KBM-7 (cell line): ENCODE measurements at places on chromosomes 5 and 9.

GRCh38 chr5:128358826-128359225, 179.2 kb downstream of the FBN2 start:
- no peak for DNase-seq

GRCh38 chr9:16241231-16241630, 629.2 kb downstream of the BNC2 start:
- DNase-seq = no peak

GRCh38 chr5:135834639-135835529, at the start of gene SLC25A48:
TSS of gene SLC25A48 (plus strand) at chr5:135834663. CDS start at chr5:135834848, 185 bp downstream.
- peak; percentile 45 for DNase-seq

DNA sequence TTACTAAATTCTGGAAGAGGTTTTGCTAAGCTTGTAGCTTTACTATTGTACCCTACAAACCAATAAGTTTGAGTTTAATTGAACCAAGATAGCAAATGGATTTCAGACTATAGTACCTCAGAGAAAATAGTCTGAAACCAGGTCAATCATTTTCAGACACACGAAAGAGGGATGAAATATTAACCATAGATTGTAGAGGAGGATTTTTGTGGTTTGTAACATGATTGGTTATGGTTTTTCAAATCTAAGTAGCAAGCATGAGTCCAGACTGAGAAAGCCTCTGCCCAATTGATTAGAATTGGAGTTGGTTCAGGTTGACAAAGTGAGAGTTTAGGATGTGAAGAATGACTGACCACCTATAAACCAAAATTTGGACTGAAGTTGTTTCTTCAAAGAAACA, 562.7 kb upstream of the DMAC1 start:
- DNase-seq = no peak

GRCh38 chr5:140131967-140132409, 6.3 kb downstream of the IGIP start:
- peak; percentile 68 for DNase-seq

- DNase-seq = no peak
Observed at GRCh38 chr5:122727112-122727541, 47.8 kb upstream of the SNX2 start.

DNA sequence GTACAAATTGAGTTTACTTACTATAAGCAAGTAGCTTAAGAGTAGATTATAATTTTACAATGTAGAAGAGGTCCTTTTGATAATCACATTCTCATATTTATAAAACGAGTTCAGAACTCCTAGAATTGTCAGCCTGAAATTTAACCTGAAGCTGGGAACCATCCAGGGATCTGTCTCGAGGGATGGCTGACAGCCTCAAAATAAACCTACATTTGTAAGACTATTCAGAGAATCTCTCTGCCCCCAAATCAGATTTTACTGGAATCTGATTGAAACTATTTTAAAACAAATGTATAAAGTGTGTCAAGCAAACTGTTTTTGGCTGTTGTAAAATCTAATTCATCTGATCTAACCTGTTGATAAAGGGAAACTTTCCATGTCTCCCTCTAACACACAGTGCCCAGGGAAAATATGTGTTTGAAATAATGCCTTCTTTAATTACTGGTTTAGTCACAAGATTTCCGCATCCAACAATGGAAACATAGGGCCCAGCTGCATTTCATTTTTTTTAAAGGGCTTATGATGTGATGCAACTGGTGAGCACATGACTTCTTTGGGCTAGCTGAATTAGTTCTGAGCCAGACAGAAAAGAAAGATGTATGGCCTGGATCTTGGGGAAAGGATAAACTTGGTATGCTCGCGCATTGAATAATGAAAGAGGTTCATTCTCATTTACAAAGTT, 30.3 kb downstream of the SLC25A46 start:
- no peak for DNase-seq

GRCh38 chr5:41510176-41510831, at the start of gene PLCXD3:
TSS of gene PLCXD3 (minus strand) at chr5:41510601. CDS start at chr5:41510526, 75 bp downstream.
- DNase-seq = no peak

DNA sequence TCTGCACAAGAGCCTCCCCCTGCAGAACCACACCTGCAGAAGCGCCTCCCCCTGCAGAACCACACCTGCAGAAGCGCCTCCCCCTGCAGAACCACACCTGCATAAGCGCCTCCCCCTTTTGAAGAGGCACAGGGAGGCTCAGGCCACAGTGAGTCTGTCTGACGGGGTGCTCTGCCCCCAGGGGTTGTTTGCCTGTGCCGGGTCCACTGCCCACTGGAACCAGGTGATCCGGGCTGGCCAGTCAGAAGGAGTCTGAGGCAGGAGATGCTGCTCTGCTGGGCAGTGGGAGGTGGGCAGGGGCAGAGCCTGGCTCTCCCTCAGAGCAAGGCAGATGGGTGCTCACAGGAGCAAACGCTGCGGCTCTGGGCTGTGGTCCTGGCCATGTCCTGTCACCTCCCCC, 60.8 kb upstream of the RNU6ATAC start:
- no peak for DNase-seq

DNA sequence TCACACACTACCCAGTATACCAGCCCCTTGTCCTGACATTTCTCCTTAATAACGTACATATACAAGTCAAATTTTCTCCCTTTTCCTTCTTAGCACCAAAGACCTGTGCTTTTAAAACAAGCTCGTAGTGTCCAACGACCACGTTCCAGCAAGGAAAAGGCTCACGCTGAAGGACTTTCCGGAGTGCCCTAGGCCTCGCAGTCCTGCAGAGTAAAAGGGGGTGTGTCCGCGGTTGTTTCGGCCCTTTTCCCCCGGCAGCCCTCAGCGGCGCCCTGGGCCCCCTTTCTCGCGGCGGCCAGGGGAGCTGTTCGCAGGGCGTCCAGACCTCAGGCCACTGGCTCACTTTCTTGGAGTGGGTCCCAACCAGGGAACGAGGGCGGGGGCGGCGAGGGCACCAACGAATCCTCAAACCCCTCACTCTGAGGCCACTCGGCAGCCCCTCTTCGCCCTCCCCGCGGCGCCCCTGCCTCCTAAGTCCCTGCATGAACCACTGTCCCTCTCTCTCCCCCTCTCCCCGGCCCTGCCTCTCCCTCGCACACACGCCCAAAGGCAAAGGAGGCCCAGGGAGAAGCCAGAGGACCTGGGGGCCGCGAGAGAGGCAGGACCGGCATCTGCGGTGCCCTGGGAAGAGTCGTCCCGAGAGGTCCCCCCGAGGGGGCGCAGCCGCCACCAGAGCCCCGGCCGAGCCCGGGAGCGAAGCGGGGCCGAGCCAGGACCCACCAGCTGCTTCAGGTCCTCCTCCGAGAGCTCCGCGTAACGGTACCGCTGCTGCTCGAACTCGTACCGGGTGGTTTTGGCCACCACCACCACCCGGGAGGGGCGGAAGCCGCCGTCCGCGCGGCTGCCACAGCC, 720 bp downstream of the NADK2 start:
- peak; percentile 66 for DNase-seq

DNA sequence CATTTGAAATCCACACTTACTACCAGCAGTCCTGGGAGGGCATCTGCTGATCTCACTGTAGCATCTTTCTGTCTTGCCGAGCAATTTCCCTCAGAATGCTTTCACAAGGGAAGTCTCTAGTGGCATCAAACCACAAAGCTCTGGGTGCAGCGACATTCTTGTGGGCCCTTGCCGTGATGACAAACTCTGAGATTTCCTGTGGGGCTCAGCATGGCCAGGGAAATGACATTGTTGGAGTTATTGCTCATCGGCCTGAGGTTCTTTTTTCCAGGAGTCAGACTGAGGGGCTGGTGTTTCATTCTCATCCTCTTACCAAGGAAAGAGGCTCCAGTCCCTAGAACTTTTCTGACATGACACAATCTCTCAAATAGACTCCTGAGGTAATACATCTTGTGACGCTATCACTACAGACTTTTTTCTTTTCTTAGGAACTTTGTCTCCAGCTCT, 51.4 kb downstream of the PFDN1 start:
- DNase-seq = peak; percentile 81

GRCh38 chr9:16475257-16475656, 395.2 kb downstream of the BNC2 start:
- no peak for DNase-seq

- DNase-seq = peak; percentile 5
Observed at GRCh38 chr9:96751815-96752214, 26.1 kb downstream of the ZNF510 start.

- DNase-seq = no peak
Observed at GRCh38 chr9:126853667-126854066, 6.8 kb upstream of the ZBTB34 start.

- DNase-seq = no peak
Observed at GRCh38 chr5:178630475-178630930, 3.7 kb upstream of the CLK4 start.

DNA sequence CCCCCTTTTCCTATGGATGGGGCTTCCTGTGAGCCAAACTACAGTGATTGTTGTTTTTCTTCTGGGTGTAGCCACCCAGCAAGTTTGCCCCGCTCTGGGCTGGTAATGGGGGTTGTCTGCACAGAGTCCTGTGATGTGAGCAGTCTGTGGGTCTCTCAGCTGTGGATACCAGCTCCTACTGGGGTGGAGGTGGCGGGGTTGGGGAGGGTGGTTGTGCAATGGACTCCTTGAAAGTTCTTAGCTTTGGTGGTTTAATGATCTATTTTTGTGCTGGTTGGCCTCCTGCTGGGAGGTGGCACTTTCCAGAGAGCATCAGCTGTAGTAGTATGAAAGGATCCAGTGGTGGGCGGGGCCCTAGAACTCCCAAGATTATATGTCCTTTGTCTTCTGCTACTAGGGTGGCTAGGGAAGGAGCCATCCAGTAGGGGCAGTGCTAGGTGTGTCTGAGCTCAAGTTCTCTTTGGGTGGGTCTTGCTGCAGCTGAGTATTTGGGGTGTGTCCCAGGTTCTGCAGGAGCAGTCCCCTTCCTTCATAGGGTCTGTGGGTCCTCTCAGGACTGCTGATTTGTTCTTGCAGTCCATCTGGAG, 275.6 kb upstream of the PAPPA start:
- DNase-seq = no peak

DNA sequence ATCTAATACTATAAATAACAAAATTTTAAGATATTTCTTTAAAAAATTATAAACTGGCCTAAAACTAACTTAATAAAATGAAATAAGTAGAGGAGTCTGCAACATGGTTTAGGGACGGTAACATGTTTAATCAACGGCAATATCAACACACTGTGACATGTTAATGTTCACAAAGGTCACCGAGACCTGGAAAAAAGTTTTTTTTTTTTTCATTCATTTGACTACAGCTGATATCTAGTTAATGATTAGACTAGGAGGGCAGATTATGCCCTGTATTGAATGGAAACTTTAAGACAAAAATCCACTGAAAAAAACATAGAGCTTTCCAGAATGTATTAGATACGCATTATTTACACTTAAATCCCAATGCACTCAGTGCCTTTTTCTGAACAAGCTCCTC, 67.0 kb upstream of the CDK5RAP2 start:
- DNase-seq = no peak

DNA sequence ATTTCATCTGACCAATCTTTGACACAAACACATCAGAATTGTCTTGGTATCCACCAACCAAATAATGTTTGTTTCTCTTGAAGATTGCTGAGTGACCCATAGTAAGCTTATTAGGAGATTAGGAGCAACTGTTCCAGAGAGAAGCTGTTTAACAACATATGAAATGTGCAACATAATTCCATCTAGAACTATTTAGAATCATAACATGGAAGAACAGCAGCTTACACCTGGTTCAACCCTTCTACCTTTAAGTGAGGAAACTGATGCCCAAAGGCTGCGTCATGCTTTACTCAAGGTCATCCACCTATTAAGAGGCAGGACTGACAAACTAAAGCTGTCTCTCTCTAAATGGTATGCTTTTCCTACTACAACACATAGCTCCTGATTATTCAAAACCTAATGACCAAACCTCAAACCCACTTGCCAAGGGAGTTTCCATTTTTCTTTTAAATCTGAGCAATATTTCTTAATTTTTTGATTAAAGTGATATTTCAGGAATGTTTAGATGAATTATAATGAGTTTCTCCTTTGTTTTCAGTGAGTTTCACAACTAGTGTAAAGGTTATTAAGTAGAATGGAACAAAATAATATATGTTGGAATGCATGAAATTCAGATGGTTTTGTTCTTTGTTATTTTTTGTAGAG, 545.9 kb downstream of the RAB3C start:
- DNase-seq = no peak

DNA sequence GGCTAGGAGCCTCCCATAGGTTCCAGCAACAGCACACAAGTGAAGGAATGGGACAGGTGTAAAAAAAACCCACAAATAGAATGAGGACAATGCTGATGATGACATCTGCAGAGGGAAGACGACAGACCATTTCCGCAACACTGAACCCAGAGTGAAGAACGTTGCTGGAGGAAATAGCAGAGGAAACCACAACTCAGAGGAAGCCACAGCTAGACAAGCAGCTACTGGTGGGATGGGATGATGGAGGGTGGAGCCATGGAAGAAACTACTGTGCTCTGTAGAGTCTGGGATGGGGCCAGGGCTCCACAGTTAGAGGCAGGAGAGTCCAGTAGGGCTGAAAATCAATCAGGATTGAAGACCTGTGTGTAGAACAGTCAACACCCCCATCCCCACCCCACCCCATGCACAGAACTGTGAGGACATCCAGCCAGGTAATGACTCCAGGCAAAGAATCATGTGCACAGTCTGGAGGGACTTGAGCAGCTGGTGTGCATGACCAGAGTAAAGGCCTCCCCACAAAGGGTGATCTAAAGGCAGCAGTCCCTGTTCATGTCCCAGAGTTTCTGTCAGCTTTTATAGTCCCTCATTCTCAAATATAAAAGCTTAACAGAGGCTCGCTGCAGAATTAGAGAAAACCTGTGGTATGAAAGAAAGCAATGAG, 65.2 kb upstream of the SPIN1 start:
- peak; percentile 92 for DNase-seq

DNA sequence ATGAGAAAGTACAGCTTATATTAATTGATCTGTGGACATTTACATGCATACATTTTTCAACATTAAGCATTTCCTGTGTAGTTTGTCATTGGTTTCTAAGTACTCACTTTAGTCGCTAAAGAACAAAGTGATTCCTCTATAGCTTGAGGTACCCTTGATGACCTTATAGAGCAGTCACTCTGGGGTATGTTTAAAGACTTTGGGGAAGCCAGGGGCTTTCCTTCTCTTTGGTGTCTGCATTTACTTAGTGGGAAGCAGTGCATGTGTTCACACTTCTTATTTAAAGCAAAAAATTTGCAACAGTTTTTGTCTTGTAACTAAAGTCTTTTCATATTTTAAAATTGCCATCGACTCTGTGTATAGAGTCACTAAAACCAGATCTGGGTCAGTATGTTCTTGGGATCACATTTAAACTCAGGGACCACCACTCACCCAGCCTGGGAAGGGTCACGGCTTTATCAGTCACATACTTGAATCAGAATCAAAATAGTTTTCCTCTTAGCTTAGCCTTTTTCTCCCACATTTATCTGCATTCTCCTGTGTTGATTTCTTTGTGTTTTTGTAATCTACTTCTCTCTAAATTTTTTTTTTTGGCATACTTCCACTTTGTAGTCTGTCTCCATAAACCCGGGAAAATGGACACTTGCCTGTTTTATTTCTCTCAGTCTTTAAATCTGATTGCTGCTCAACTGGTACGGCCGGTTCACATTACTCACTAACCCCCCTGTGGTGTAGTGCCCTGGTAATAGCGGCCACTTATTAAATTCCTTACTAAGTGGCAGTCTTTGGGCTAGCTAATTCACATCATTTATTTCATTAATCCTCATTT, 143.9 kb upstream of the FBN2 start:
- DNase-seq = no peak
